ENCODE measurements at places on chromosomes 12 and 14.

GRCh38 chr12:11059784-11060183, 2.3 kb downstream of the TAS2R46 start:
- DNase-seq = no peak

- no peak for DNase-seq
These were observed 161.4 kb downstream of the ADGRD1 start for GRCh38 chr12:131114942-131115584.

DNA sequence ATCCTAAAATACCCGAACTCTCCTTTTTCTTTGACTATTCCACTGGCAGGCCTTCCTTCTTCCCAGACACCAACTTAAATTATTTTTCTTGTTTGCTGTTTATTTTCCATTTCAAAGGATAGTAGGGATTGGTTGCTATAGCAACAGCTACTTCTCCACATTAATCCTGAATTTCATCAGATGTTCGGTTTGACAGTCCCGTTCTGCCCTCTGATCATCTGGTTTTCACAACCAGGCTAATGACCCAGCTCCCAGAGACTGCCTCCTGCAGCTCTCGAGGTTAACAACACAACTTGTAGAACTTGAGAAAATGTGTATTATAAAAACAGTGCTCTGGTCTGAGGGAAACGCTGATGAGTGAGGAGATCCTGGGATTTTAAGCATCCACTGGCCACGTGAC, 45.5 kb downstream of the NUAK1 start:
- no peak for DNase-seq

GRCh38 chr14:60775296-60775695, 40.7 kb downstream of the MNAT1 start:
- DNase-seq = no peak

DNA sequence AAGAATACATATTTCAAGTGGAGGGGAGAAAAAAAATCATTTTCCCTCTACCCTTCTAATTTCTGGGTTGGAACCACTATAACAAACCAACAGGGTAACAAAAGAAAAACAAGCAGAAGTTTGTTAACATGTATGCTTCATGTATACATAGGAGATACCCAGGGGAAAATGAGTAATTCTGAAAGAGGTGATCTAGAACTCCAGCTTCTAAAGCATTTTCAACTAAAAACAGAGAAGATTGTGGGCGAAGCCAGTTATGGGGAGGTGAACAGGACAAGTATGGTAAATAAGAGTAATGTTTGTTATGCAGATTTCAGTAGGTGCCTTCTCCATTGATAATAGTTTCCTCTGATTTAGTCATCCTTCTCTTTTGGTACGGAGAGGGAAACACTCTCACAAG, 16.7 kb downstream of the FNTB start:
- no peak for DNase-seq

GRCh38 chr12:131675126-131676080, 35.5 kb upstream of the SFSWAP start:
- no peak for DNase-seq

GRCh38 chr12:22856178-22856577, 231.2 kb downstream of the ETNK1 start:
- no peak for DNase-seq

- DNase-seq = no peak
These were observed 135.5 kb downstream of the PAWR start for GRCh38 chr12:79555028-79555925.

DNA sequence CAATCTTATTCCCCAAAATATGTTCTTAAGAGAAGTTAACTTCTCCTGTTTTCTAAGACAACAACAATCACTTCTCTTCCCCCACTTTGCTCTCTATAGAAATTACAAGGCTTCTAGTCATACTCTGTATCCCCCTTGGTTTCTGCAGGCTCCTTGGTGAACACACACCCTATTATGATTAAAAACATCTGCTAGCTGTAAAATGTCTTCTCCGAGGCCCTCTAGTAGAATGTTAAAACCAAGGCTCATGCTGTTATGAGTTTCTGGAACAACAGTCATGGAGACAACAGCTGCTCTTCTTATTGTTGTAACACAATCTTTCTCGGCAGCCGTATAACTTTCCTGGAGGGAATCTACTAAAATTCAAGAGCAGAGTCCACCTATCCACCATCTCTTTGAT, 397.5 kb upstream of the CCDC196 start:
- DNase-seq = no peak

DNA sequence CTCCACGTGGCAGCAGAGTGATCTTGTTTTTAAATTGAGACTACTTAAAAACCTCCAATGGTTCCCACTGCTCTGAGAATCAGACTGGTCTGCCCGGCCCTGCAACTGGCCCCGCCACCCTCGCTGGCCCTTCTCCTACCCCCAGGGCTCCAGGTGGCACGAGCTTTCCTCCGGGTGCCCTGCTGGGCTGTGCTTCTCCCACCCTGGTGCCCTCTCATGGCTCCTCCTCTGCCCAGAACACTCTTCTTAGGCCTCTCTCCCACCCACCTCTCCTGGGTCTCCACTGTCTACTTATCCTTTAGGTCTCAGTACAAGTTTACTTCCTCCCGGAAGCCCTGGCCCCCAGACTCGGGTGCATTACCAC, 26.5 kb downstream of the CCDC92 start:
- no peak for DNase-seq

DNA sequence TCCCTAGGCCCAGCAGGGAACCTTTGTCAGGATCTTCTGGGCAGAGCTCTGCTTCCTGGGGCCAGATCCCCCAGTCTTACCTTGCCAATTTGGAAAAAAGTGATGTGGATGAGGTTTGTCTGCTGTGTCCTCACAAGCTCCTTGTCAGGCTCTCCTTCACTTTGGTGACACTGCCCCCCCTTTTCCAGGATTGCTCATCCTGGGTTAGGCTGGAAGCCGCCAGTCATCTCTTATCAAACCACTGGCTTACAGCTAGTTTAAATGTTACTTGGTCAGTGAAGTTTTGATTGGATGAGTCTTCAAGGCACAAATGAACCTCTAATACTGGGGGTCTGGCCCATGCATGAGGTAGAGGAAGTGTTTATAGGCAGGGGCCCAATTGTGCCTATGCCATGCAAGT, 15.3 kb downstream of the NYNRIN start:
- DNase-seq = no peak

GRCh38 chr14:90732139-90732538, 84.1 kb downstream of the TTC7B start:
- no peak for DNase-seq

- no peak for DNase-seq
These were observed 864.2 kb downstream of the TRHDE start for GRCh38 chr12:73136386-73136785.

DNA sequence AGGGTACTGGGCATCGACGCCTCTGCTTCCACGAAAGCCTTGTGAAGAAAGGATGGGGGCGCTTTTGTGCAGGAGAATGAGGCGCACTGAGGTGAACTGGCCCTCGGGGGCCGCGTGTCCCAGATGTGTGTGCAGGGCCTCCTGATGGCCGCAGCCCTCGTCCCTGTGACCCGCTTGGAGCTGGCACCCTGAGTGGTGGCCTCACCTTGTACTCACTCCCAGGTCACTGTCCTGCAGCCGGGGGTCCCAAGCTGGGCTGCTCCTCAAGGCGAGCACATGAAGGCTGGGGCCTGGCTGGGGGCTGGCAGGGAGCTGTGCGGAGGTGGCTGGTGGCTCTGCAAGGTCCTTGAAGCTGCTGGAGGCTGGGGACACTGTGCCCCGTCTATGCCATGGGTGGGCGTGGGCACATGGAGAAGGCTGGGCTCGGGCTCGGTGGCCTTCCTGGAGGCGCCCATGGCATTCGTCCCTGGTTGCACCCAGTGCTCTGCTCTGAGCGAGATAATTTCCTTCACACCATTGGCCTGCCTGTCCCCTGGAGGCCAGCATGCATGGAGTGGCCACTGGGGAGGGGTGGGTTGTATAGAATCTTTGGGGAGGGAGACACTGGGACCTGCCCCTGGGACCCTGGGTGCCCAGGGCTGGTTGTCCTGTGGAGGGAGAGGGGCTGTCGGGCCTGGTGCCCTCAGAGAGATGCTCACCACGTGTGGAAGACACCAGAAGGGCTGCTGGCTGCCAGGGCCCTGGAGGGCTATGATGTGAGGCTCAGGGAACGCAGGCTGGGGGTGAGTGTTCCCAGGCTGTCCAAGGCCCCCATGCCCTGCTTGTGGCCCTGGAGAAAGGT, 79.3 kb downstream of the TMEM121 start:
- DNase-seq = no peak

GRCh38 chr12:64826234-64826633, 1.8 kb downstream of the TBC1D30 start:
- DNase-seq = peak; percentile 65

DNA sequence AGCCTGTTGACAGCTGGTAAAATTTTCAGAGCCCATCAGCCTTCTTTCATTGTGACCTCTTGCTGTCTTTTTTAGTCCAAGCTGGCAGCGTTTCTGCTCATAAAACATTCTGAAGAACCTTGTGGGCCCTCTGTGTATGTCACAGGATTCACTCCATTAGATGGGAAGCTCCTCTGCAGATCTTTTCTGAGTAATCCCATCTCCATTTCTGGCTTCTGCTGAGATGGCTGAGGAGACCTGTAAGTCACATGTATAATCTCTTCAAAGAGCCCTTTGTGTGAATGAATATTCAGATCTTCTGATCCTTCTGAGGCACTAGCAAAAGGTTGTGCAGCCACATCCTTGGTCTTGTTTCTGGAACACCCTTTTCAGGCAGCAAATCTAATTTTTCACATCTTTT, 2.8 kb downstream of the RXYLT1 start:
- DNase-seq = no peak

DNA sequence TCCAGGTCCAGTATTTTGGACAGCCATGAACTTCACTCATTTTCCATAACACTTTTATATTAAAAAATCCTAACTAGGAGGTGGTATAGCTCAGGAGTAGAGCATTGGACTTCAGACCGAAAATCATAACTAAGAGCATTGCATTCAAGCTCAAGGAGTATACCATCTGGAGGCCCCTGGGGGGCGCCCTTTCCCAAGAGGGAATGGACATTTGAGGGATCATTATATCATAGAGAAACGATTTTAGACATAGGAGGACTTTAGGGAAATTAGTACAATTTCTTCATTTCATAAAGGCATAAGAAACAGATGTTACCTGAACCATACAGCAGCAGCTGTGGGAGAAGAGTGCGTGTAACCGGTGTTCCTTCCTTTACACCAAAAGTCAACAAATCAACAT, 5.2 kb upstream of the ATG14 start:
- DNase-seq = peak; percentile 44

DNA sequence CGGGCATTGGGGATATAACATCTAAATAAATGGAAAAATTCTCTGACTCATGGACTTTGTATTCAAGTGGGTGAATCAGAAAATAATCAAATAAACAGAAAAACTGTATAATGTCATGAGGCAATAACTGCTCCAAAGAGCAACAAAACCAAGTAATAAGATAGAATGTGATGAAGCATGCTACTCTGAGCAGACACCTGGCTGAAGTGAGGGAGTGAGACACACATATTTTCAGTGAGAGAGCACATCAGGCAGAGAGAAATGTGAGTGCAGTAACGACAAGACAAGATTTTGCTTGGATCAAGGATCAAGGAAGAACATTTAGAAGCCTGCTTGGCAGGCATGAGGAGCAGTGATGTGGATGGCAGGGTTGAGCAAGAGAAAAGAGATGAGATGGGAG, 75.8 kb upstream of the CCDC91 start:
- DNase-seq = no peak

DNA sequence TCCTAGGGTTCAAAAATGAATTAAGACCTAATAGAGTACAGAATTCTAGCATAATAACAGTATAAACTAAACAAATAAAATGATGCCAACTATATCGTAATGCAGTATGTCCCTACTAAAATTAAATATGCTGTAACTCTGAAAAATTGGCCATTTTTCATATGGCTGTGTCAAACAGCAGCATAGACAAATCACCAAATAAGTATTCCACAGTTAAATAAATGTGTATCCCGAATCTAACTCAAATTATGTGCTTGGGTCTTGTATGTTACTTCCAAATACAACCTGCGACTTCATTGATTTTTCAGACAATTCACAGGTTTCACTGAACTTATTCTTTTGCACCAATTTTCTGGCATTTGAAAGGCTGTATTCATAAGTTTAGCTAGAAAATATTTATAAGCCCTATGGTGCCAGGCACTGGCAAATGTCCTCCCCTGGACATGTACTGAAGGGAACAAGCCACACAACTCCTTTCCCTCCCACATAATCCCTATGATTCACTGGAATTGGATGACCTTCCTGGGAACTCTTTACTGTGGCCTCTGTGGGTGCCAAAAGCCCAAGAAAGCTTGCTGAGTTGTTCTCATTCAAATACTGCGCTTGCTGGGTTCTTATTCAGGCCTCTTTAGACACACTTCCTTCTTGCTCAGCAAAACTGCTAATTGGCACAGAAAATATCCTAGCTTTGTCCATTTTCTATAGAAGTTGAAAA, 108.8 kb downstream of the KITLG start:
- no peak for DNase-seq

GRCh38 chr14:97838986-97839385, 1041.8 kb downstream of the VRK1 start:
- no peak for DNase-seq

DNA sequence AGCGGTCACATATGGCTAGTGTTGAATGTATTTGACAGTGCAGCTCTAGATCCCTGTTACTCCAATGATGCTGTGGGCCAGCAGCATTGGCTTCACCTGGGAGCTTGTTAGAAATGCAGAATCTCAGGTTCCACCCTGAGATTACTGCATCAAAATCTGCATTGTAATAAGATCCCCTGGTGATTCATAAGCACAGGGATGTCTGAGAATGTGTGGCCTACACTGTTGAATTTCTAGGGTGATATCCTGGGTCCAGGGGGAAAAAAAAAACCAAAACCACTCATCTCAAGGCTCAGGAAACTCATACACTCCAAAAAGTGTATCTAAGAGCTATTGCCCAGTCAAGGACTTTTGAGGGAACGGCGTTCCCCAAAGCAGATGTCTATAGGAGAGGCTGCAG, 196.8 kb downstream of the PPM1H start:
- DNase-seq = no peak

- DNase-seq = no peak
These were observed 10.1 kb upstream of the TINF2 start for GRCh38 chr14:24252289-24253124.

DNA sequence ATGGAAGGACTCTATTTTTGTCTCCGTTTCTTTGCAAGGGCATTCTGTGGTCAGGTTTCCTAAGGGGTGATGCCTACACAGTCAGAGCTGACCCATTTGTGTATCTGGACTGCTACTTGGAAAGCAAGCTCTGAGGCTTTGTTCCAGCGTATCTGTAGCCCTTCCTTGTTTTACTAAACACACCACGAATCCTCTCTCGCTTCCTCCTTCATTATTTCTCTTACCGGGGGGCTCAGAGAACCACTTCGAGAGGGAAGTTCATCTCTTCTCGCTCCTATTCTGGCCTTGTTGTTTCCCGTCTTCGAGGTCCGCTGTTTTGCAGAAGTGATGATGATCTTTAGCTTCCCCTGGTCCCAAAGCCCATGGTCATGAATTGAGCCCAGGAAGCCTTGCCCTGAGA, 164.7 kb downstream of the SSPN start:
- no peak for DNase-seq

GRCh38 chr14:94921882-94922585, 152.1 kb upstream of the GSC start:
- no peak for DNase-seq

GRCh38 chr14:92532490-92533163, 19.0 kb downstream of the RIN3 start:
- no peak for DNase-seq

All from stimulated activated naive CD8-positive, alpha-beta T cell treated with anti-CD3 and anti-CD28 coated beads, Interleukin-15, Interleukin-2, amounts not matched to agents 100 U/mL and 50 U/mL, for 24 hours (primary cell).